ENCODE measurements at places on chromosomes 5 and 9.

GRCh38 chr5:54289769-54290168 lies 20.6 kb downstream of the ARL15 start:
- no peak for DNase-seq

- DNase-seq = no peak
These were observed 84.5 kb upstream of the RAI14 start for GRCh38 chr5:34571677-34572041.

DNA sequence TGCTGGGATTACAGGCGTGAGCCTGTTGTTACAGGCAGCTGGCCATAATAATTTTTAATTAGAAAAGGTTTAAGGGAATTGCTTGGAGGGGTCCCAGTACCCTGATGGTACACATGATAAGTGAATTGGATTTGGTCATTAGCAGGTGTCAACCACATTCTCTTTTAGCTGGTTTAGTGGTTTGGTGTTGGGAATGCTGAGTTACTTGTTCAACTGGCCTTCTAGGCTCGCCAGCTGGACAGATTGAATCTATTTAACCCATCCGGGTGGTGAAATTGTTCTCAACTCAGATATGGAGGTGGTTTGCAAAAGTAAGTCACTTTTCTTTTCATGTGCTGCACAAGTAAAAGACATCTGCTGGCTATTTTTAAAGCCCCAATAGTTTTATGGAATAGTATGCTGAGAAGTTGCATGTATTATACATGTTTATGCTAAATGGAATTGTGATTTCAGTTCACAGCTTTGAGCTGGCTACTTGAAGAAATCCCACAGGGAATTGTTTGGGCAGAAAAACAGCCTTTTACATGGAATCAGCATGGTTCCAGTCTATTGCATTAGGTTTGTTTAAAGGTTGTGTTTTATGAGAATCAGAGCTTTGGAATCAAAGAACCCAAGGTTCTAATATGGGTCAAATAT lies 149.8 kb upstream of the SLC28A3 start:
- DNase-seq = no peak

DNA sequence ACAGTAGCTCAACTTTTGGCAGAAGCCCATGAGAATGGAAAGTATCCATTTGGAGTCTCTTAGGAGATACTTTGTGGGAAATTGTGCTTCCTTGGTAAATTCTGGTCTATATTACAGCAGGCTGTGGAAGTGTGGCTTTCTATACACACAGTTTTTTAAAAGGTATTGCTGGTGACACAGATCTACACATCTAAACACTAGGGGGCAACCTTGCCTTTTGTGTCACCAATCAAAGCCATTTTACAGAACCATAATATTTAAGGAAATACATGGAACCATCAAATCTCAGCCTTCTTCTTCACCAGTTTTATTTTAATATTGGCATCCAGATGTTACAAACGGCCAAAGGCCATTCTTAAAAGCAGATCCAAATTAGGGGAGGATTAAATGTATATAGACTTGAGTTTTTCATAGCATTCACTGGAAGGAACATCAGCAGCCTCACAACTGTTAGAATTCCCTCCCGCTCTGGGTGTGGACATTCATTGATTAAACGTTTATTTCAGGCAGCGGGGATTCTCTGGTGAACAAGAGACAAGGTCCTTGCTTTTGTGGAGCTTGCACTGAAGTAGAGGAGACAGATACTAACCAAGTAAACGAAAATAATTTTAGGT lies 132.4 kb upstream of the EPB41L4A start:
- DNase-seq = peak; percentile 50

DNA sequence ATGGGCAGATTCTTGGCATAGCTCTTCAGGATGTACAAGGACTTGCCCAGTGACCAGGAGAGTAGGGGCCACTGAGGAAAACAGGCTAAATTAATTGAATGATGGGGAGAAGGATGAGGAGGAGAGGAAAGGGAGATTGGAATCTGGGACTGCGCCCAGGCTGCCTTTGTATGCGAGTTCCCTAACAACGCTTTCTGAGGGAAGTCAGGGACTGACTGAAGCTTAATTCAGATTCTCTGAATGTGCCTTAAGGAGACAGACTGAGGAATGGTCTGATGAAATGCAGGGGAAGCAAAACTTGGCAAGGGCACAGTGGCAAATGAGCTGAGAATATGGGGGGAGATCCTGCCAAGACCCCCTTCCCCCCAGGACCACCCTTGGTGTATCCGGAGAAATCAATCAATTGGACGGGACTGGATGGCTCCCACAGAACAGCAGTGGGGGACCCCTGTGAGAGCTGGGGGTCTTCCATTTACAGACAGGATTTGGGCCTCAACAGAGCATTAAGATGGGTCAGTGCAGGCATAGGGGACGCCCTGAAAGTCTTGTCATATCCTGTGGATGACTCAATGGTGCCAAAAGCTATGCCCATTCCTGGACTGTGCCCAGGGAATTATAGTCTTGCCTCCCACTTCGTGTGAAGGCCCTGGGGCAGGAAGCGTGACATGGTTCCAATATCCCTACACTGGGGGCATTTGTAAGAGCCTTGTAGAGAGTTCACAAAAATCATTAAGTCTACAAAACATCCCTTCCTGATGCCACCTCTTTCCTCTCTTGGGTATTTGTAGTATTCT lies 215.5 kb upstream of the TNC start:
- DNase-seq = no peak

DNA sequence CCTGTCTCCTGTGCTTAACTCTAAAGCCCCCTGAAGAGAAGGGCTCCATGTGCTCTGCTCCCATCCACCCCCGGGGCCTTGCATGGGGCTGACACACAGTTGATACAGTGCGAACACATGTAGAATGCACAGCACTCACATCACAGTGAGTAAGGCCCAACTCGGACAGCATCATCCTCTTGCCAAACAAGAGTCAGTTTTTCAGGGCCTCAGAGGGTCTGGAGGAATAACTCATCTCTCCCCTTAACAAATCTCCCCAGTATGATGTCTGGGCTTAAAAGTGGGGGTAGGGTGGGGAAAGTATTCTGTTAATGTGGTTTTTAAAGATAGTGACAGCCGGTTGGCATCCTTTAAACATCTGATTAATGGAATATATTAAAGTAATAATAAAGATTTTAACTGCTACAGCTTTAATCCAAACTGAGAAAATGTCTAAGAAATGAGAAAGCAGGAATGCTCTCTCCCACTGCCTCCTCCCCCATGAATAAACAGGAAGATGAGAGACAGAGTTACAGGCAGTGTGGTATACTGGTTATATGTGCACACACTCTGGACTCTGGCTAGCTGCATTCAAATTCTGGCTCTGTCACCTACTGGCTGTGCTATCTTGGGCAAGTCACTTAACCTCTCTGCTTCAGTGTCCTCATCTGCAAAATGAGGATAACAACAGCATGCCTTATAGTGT lies 22.5 kb downstream of the APBA1 start:
- DNase-seq = no peak

GRCh38 chr5:127187706-127188105 lies 102.9 kb upstream of the MEGF10 start:
- no peak for DNase-seq

DNA sequence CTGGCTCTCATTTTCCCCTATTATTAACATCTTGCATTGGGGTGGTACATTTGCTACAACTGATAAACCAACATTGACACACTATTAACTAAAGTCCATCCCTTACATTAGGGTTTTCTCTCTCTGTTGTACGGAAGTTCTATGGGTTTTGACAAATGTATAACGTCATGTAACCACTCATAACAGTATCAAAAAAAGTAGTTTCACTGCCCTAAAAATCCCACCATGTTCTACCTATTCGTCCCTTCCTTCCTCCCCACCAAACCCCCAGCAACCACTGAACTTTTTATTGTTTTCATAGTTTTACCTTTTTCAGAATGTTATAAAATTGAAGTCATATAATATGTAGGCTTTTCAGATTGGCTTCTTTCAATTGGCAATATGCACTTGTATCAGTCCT lies 40.1 kb downstream of the MLLT3 start:
- DNase-seq = no peak

GRCh38 chr9:71363286-71363961 lies 242.0 kb upstream of the TRPM3 start:
- no peak for DNase-seq

DNA sequence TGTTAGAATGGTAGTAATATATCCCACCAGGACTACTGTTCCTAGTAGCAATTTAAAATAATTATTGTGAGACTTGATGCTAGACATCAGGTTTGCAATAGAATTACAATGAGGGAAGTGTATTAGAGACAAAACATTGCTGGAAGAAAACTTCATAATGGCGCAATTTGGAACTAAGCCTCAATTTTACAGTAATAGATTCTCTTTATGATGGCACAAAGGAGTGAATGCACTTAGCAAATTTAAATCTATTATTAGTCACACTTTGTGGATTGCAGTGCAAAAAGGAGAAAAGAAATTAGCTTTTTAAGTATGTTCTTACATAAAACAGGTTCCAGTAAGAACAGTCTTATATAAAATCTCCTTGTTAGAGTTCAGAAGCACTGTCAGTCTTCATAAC lies 358.3 kb downstream of the KIAA0825 start:
- DNase-seq = no peak

DNA sequence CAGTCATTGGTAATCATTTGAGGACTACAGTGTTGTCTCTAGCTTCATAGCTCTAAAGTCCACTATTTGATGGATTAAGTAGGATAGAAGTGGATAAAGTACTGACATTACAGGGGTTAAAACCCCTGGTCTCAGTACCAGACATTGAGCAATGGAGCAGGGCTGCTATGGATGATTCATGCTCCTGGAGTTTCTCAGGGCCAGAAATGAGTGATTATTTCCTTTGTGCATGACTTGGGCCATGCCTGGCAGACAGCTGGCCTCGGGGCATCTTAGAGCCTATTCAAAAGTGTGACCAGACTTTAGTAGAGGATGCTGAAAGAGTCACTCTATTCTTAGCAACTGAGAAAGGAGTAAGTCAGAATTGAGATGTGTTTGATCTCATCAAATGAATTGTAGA lies 350.7 kb upstream of the TLE4 start:
- no peak for DNase-seq

GRCh38 chr5:137414112-137414755 lies 84.9 kb downstream of the SPOCK1 start:
- DNase-seq = no peak

DNA sequence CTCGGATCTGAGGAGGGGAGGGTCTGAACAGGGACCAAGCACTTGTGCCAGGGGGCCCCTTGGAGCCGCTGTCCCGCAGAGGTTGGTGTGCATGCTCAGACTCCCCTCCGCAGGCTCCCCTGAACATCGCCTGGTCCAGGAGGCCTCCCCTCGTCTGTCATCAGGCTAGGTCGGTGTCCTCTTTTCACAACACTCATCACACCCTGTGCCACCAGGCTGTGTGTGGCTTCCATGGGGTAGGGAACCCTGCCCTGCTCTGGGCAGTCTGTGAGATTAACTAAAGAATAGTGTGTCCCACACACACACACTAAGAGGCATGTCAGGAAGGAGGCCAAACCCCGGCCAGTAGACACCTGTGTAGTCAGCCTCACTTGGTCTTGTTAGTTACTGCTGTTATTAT lies 119.3 kb downstream of the C5orf15 start:
- DNase-seq = no peak

DNA sequence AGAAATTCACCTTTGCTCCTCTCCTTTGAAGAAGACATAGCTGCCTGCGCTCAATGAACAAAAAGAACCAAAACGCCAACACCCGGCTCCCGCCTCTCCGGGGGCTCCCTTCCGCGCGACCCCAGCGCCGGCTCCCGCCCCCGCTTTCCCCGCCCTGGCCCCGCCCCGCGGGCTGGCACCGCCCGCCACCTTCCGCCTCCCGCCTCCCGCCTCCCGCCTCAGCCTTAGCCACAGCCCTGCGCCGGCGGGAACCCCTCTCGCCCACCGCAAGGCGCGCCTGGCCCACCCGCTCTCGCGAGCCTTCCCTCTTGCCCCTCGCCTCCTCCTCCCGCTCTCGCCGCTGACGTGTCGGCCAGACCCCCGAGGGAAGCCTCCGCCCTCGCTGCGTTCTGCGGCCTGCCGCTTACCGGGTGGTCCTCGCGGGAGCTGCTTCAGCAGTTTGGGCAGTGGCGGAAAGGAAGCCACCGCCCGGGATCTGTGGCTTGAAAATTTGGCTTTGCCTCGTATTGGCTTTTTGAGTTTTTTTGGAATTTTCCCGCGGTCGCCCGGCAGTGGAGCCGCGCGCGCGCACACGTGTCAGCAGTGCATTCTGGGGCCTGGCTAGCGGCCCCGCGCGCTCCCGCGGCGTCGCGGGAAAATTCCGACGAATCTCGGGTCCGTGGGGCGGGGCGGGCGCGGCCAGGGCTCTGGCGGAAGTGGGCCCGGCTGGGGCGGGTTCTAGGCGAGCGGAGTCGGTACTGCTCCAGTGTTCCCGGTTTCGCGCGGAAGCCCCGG lies at the start of gene FANCC:
TSS of gene FANCC (minus strand) at position 591 of the 774 bp plus-strand sequence. CDS start 68,418 bp downstream, outside the sequence.
- DNase-seq = peak; percentile 91

GRCh38 chr9:134983074-134983473 lies 65.4 kb upstream of the FCN1 start:
- DNase-seq = peak; percentile 69

DNA sequence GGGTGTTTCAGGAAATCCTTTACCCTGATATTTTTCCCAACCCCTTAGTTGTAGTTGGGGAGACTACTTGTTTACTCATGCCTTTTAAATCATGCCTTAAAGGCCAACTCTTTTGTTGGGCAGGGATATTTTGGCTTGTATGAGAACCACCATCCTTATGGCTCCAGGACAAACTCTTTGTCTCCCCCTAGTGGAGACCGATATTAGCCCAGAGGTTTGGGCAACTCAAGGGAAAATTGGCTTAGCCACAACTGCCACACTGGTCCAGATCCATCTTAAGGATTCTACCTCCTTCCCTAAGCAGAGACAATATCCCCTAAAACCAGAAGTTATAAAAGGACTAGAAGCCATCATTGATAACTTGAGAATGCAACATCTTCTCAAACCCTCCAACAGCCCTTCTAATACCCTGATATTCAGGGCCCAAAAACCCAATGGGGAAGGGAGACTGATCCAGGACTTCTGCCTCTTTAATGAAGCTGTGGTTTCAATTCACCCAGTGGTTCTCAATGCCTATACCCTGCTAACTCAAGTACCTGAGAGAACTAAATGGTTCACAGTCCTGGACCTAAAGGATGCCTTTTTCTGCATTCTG lies 100.9 kb upstream of the HCN1 start:
- no peak for DNase-seq

DNA sequence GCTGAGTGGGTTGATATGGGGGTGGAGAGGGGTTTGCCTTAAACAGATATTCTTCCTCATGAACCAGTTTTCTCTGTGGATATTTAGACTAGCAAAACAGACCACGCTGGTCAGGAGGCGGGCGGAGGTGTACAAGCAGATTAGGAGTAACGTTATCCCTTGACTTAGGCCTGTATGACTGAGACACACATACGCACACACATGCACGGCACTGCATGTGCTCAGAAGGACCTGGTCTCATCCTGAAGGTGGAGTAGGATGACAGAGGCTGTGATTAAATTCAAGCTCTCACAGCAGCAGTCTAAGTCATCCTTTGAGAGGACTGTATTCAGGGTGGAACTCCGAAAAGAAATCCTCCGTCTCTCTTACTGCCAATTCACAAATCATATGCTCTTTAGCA lies 209.7 kb downstream of the DIRAS2 start:
- no peak for DNase-seq

GRCh38 chr5:168672016-168672415 lies 92.8 kb upstream of the PANK3 start:
- DNase-seq = no peak

All from GM13976 (cell line).